GM12892 (cell line): ENCODE measurements at places on chromosomes 4 and X.

DNA sequence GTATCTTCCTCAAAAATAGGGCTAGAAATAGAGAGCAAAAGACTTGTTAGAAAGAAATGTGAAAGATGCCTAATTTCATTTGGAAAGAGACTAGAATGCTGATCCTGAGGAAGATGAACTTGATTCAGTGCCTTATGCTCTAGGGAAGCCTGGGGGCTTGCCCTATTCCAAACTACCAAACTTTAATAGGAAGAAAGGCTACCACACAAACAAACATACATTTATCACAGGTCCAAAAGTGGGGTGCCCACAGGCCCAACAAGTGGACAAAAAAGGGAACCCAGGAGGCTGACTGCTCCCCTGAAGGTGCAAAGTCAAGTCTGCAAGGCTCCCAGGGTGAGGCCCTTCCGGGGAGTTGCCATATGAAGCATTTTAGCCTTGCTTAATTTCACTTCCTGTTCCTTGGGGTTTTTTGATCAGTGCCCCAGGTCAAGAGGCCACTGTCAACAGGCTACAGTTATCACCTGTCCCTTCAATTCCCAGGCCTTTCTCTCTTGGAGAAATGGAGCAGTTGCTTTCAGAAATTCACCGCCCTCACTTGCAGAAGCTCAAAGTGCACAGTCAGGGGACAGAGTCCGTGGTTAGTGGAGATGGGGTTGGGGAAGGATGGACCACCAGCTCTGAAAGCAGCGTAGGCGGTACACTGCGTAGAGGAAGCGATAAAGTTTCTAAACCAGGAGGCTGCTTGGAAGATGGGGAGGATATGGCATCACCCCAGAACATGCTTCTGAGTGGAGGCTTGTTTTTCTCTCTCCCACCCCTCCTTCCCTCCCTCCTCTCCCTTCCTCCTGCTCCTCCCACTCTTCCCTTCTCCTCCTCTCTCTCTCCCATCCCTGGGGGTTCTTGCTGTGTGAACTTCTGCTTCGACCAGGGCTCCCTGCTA lies 36.4 kb downstream of the TMEM154 start:
- DNase-seq = peak; percentile 34

DNA sequence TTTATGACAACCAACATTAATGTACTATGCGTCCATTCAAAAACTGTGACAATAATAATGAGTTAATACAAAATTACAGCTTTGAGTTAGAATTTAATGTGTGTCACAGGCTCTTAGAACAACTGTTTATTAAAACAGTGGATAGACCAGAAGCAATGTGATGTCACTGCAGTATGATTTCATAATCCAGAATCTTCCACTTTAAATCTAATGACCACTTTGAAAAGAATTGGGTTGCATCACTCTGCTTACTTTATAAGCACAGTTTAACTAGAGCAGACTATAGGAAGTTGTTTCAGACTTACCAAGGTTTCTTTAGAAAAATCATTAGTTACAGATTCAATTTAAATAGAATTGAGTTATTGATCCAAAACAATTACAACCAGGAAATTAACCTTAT lies 758.5 kb downstream of the KCTD8 start:
- no peak for DNase-seq

DNA sequence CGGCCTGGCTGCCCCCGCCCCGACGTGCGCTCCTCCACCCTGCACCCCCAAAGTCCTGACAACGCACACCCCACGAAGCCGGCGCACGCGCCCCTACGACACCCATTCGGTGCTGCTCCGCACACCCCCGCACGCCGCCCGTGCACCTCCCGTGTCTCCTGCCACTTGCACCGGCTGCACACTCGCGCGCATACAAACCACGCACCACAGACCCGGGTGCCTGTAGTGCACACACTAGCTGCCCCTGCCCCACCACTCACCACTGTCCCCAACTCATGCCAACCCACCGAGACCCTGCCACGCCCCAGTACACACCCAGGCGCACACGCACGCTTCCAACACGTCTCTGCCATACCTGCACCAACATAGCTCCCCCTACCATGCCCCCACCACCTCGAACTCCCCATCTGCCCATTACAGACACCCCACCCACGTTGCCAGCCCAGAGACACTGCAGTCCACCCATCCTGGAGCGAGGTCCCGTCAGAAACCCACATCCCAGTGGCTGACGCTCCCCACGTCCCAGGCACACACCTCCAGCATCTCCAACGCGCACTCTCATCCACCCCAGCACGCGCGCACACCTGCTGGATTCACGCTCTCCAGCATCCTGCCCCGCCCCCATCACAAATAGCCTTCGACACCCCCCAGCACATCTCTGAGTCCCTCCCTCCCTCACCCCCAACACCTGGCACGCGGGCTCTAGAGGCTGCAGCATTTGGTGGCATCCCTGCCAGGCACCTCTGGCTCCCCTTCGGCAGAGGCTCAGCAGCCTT lies 4.2 kb upstream of the DUSP9 start:
- DNase-seq = no peak

- DNase-seq = no peak
These were observed 98.9 kb downstream of the IQCM start for GRCh38 chr4:149716728-149717127.

DNA sequence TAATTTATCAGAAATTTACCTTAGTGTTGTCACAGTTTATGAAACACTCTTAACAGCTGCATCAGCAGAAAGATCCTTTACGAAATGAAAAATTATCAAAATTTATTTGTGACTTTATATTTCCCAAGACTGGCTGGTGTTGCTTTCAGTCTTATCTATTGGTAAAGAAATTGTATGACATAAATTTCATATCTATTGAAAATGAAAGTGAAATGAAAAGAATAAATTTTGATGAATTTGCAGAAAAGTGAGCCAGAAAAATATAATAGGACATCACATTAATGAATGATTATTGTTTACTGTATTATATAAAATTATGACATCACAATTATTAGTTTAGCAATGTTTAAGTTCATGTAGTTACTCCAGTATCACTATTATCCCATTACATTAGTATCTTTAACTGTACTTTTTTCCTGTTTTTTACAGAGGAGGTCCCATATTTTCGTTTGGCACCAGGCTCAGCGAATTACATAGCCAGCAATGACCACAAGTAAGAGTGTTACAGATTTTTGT lies 13.2 kb upstream of the TMEM165 start:
- no peak for DNase-seq

- DNase-seq = no peak
These were observed 5.7 kb downstream of the IL2 start for GRCh38 chr4:122450847-122451246.

GRCh38 chr4:105186701-105187161 lies 40.1 kb downstream of the TET2 start:
- DNase-seq = no peak

GRCh38 chr4:128517739-128518510 lies 230.3 kb upstream of the PGRMC2 start:
- peak; percentile 41 for DNase-seq

DNA sequence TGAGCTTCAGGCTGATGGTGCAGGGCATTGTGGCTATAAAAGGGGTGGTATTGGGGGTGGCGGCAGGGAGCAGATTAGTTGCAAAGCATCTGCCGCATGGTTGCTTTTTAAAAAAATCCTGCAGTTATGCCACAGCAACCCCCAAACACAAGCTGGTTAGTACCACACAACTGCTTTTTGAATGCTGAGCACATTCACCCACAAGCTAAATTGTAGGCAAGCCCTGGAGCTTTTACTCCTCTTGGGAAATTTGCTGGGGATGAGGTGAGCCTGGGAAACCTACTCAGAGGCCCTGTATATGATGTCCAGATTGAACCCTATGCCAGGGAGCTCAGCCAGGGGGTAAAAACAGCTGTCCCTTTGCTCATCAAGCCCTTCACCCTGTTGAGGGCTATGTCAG lies 33.8 kb upstream of the TRIM2 start:
- DNase-seq = no peak

GRCh38 chr4:766559-767283 lies 59.2 kb downstream of the CPLX1 start:
- DNase-seq = no peak

DNA sequence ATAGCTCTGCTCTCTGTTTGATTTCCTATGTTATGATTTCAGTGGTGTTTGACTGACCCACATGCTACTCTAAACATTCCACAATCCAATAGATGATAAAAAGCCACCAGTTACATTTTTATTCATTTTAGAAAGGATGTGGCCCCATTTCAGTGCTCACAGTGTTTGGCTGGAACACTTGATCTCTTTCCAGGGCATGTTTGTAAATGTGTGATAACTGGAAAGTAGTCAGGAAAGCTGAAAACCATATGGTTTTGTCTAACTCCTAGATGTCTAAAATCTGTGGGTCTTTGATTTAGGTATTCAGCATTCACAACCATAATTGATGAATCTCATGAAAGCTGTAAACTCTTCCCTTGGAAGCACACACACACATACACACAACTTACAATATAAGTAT lies 904.9 kb upstream of the AGA start:
- DNase-seq = no peak

DNA sequence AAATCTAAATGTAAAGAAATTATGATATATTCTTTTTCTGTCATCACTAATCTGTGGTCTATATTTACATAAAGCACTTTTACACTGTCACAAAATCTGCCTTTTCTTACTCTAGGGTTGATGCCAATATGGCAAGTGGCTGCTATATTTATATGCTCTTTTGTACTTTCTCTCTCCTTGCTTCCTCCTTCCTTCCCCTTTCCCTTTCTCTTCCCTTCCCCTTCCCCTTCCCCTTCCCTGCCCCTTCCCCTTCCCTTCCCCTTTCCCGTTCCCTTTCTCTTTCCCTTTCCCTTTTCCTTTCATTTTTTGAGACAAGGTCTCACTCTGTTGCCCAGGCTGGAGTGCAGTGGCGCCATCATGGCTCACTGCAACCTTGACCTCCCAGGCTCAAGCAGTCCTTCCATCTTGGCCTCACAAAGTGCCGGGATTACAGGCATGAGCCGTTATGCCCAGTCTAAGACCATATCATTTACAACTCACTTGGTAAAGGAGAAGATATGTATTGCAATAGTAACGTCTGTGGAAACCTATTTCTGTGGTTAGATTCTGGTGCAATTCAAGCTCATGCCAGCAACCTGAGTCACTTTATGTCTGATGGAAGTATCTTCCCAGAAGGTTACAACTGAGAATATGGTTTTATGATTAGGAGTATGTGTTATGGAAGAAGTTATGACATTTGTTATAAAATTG lies 13.9 kb upstream of the PLAC8 start:
- DNase-seq = no peak

GRCh38 chr4:165367040-165367439 lies 11.8 kb upstream of the CPE start:
- no peak for DNase-seq

GRCh38 chr4:25486171-25486570 lies 109.1 kb downstream of the ANAPC4 start:
- DNase-seq = no peak

DNA sequence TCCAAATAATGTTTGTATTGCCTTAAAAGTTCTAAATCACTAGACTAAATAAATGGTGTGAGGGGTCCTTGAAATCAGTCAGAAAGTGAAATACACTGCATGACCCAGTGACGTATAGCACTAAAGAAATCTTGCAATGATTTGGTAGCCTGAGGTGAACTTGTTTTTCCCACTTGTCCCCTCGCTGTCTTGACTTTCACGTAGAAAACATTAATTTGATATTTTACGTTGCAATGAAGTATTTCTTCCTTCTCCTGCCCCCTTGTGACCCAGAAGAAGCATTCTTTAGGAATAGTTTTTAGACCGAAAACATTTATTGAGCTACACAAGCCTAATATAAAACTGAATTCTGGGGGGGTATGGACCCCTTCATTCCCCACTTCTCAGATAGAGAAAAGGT lies 3.7 kb downstream of the KLB start:
- DNase-seq = no peak

GRCh38 chr4:3441501-3442459 lies at the start of gene HGFAC:
TSS of gene HGFAC (plus strand) at chr4:3441968. CDS start at chr4:3442002, 34 bp downstream.
- DNase-seq = no peak

GRCh38 chr4:187726485-187726884 lies 269.1 kb upstream of the ZFP42 start:
- no peak for DNase-seq

DNA sequence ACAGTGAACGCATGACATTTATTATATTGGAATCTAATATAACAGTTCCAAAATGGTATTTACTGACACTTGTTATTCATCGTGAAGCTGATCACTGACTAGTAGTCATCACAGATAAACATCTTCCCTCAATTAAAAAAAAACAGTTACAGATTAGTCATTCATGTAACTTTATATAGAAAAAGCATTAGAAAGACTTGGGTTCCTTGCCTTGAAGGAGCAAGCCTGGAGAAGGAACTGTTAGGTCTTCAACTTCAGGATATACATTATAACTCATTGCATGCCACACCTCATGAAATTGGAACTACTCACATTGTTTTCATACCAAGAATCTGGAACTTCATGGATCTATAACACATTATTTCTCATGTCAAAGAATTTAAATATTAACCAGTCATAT lies 317.7 kb downstream of the CCSER1 start:
- no peak for DNase-seq

DNA sequence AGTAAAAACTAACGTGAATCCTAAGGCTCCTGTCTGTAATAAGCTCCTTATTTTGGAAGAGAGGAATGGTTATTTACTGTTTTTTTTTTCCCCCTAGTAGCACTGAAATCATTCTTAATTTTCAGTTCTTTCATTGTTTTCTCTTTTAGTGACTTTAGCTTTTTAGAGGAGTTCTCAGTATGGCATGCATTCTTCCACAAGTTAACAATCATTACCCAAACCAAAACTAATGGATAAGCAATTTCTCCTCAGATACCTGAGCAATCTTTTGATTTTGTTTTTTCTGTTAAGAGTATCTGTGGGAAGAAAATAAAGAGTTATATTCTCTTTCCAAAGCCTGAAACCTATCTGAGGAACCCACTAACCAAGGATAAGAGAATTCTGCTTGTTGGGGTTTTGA lies 16.7 kb upstream of the PPA2 start:
- no peak for DNase-seq

DNA sequence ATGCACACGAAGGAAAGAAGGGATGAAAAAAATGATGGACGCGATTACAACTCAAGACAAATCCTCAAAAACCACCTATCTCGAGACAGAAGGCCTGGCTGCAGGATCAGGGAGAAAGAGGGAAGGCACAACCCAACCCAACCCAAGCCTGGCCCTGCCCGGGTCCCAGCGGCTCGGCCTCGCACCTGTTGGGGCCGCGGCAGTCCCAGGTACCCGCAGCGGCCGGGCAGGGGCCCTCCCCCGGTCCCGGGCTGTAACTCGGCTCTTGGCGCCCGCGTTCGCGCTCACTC lies 464 bp downstream of the RASGEF1B start:
- DNase-seq = no peak

- DNase-seq = no peak
These were observed 16.7 kb downstream of the GAB3 start for GRCh38 chrX:154734061-154734781.

DNA sequence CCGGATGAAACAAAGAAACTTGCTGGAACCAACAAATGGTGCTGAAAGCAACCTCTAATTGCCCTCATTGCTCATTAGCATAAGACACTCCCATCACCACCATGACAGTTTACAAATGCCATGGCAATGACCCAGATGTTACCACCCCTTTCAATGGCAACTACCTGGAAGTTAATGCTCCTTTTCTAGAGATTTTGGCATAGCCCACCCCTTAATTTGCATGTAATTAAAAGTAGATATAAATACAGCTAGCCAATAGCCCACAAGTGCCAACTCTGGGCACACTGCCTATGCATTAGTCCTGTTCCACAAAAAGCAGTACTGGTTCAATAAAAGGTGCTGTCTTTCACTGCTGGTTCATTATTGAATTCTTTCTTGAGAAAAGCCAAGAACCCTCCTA lies 410.3 kb upstream of the PPP1R2C start:
- DNase-seq = no peak
